ENCODE measurements at places on chromosomes 13 and 19.

- DNase-seq: no peak
Observed at GRCh38 chr13:107716741-107717140, 498.6 kb downstream of the LIG4 start.

GRCh38 chr19:18896421-18896841 lies 473 bp upstream of the CERS1 start:
- no peak for DNase-seq

DNA sequence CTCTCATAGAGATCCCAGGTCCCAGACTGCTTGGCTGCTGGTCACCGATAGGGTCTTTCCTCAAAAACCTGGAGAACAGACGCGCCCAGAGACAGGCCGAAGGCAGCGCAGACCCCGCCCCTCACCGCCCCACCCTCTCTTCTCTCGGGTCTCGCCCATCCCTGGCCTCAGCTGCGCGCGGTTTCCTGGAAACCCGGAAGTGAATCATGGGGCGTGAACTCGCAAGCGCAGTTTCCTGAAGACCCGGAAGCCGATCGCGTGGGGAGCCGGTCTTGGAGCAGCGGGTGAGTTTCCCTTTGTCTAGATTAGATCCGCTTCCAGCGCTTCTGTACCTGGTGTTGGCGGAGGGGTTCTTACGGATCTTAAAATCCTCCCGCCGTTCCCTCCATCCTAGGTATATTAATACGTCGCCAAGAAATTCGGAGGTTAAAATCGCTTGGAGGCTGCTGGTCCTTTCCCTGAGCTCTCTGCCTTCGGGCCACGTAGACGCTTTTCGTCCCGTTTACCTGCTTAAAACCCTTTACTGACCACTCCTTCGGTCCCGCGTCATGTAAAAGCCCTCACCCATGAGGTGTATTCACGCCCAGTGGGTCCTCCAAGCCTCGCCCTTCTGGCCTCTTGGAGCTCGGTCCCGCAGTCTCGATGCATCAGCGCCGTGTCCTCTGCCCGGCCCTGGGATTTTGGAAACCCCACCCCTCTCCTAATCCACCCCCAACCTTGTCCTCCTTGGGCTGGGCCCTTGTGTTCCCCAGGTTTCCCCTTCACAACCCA lies at the start of gene ZNF578:
Gene ZNF578 (plus strand): TSS at position 230 of the 771 bp plus-strand sequence. CDS start 48,293 bp downstream, outside the sequence.
- peak; percentile 51 for DNase-seq

GRCh38 chr19:18171605-18172327 lies 1.8 kb upstream of the IFI30 start:
- no peak for DNase-seq

DNA sequence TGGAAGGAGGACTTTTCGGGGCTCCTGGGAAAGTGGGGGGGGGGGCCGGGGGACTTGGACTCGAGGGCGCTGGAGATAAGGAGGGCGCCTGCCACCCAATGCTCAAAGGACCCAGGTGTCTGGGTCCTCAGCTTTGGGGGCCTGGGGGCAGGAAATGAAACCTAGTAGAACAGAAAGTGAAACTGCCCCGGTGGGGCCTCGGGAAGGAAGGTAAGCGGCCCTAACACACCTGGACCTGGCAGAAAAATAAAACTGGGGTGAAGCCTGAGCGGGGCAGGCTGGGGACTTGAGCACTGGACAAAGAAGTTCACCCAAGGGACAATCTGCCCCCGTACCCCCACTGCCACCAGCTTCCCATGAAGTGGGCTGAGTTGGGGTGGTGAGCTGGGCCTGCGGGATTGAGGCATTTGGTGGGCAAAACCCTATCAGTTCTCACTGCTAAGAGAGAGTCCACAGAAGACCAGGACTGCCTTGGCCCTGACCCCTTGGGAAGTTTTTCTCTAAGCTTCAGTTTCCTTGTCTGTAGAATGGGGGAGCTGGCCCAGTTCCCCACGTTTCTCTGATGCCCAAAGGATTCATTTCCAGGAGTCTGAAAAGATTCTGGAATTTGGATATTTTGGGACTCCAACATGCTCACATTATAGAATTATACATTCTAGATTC lies 2.3 kb downstream of the PRKD2 start:
- no peak for DNase-seq

- no peak for DNase-seq
Observed at GRCh38 chr13:50129081-50129705, 113.9 kb downstream of the KCNRG start.

DNA sequence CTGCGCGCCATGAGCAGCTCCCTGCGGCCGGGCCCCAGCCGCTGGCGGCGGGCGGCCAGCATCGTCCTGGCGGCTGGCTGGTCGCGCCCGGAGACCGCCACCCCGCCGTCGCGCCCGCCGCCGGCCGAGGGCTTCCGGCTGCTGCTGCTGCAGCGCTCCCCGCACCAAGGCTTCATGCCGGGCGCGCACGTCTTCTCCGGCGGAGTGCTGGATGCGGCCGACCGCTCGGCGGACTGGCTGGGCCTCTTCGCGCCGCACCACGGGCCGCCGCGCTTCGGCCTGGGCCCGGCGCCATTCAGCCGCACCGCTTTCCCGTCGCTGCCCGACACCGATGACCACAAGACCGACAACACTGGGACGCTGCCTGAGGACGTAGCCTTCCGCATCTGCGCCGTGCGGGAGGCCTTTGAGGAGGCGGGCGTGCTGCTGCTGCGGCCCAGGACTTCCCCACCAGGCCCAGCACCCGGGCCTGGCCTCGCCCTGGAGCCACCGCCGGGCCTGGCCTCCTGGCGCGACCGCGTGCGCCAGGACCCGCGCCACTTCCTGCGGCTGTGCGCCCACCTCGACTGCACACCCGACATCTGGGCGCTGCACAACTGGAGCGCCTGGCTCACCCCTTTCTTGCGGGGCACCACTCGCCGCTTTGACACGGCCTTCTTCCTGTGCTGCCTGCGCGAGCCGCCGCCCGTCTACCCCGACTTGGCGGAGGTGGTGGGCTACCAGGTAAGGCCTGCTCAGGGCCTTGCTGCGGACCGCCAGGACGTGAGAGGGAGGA lies 518 bp downstream of the NUDT19 start:
- no peak for DNase-seq

GRCh38 chr13:113162783-113163685 lies 4.6 kb downstream of the PROZ start:
- no peak for DNase-seq

- no peak for DNase-seq
Observed at GRCh38 chr19:33460221-33460908, 61.2 kb downstream of the PEPD start.

DNA sequence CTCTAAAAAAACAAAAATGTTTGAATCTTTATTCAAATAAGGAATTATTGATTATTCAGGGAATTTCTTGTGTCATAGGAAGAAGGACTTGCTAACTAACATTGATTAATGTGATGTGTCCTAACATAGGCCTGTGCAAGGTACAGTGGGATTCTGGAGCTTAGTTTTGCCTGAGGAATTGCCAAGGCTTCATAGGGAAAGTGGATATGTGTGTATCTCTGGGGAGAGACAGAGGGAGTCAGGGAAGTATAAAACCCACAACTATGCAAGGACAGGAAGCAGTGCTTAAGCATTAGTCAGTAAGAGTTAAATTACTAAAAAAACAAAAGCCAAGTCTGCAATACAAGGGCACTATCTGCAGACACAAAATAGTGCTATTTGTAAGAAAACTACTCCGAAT lies 59.6 kb downstream of the WDFY2 start:
- DNase-seq: no peak

GRCh38 chr13:23455401-23456185 lies 22.1 kb upstream of the SACS start:
- DNase-seq: no peak

DNA sequence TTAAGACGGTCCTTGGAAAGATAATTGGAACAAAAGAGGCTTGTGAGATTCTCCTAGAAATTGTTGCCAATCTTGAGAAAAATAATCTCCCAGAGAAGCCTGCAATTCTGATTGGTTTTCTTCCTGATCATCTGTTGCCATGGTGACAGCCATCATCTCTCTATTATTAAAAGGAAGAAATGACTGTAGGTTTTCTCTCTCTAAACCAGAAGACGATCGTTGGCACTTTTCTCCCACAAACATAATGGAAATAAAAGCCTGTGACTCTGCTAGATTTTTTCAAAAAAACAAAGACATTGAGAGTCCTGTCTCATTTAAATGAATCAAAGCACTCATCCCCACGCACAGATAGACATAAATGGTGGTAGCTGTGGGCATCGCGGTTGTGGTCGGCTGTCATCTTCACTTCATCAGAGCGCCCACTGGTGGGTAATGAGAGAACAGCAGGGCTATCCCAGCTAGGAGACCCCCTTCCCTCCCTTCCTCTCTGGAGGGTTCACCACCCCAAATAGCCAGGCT lies 21.7 kb upstream of the CALM3 start:
- no peak for DNase-seq

All from stimulated activated CD8-positive, alpha-beta memory T cell treated with anti-CD3 and anti-CD28 coated beads, Interleukin-15, amount 100 ng/mL, for 48 hours (primary cell).